Hair follicular keratinocyte (primary cell): ENCODE measurements at places on chromosomes 13 and 19. TPM values are rescaled to one million over a fixed set of nuclear protein-coding genes. Genes with fewer than 3 reads are reported as not detected.

The MEIOSIN gene
- total RNA-seq = not detected in 2 replicates

The C19orf33 gene
- 606 and 644 TPM in 2 replicates for total RNA-seq

The NTN5 gene
- not detected in 2 replicates for total RNA-seq

The ZNF726 gene
- total RNA-seq = 1.6 TPM in 2 replicates

The PGLYRP2 gene
- not detected in 2 replicates for total RNA-seq

The BRSK1 gene
- total RNA-seq = 1.7 and 2.3 TPM in 2 replicates

The LGALS14 gene
- not detected in 2 replicates for total RNA-seq
